ENCODE measurements at places on chromosomes 5 and 9.

GRCh38 chr5:158811921-158812320 lies 287.8 kb downstream of the EBF1 start:
- no peak for DNase-seq

- DNase-seq: no peak
Measured at GRCh38 chr9:36153746-36154145, 15.4 kb upstream of the CCIN start.

DNA sequence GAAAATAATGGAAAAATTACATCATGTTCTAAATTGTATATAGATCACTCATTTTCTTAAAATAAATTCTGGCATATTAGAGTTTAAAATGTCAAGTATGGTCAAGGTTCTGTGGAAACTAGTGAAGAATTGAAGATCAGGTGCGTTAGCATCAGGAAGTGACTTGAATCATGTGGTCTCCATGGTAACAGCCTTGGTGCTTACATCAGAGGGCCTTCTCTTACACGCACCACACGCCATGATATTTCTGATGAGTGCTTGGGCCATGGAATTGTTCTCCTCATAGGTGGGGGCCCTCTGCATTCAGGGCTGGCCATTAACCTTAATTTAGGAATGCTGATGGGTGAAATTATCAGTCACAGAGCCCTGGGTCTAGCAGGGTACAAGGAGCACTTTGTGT lies 288.1 kb upstream of the EFNA5 start:
- no peak for DNase-seq

GRCh38 chr5:51686622-51687021 lies 303.4 kb downstream of the ISL1 start:
- DNase-seq: no peak

- peak; percentile 49 for DNase-seq
Measured at GRCh38 chr9:76905791-76906646, at the start of gene PRUNE2. Gene PRUNE2, minus strand, starts transcription at chr9:76906114. Its CDS starts 151 bp downstream, at chr9:76905963.

DNA sequence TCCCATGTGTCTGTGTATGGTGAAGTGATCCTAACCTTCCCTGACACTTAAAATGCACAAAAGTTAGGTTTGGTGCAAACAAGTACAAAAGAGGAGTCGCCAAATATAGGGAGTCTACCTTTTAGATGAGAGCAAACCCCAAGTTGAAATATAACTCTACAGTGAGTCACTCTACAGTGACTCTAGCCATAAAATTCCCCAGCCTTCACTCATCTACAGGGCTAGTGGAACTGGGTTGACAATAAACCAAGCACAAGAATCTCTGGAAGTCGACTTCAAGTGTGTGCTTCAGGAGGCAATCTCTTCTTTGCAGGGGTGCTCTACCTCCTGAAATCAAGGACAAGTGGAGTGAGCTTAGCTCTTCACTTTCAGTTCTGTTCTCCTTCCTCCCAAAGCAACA lies 3.3 kb downstream of the SHISAL2B start:
- no peak for DNase-seq

DNA sequence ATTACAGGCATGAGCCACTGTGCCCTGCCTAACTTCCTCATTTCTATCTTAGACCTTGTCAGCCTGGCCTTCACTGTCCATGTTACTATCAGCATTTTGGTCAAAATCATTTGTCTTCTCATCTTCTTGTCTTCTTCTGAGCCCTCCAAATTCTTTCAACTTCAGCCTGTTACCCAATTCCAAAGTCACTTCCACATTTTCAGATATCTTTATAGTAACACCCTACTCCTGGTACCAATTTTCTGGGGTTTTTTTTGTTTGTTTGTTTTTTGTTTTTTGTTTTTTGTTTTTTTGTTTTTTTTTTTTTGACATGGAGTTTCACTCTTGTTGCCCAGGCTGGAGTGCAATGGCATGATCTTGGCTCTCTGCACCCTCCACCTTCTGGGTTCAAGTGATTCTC lies 90.3 kb upstream of the LARP1 start:
- DNase-seq: no peak
